ENCODE measurements at places on chromosomes 11 and 22.

DNA sequence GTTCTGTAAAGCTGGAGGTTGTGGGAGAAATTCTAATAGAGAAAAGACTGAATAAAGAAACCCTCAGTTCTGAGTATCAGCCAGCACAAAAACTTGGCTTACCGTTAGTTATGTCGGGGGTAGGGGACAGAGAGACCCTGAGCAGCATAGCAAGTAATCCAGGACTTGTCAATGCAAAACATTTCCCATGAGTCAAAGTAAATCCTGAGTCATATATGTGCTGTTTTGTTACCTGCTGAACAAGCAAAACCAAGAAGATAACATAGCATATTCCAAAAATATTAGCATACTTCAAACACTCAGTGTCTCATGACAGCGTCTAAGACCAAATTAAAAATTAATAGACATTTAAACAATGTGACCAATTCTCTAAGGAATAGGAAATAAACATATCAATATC, 75.1 kb upstream of the LUZP2 start:
- no peak for DNase-seq

- DNase-seq: no peak
Observed at GRCh38 chr11:10026514-10026913, 267.5 kb downstream of the SBF2 start.

DNA sequence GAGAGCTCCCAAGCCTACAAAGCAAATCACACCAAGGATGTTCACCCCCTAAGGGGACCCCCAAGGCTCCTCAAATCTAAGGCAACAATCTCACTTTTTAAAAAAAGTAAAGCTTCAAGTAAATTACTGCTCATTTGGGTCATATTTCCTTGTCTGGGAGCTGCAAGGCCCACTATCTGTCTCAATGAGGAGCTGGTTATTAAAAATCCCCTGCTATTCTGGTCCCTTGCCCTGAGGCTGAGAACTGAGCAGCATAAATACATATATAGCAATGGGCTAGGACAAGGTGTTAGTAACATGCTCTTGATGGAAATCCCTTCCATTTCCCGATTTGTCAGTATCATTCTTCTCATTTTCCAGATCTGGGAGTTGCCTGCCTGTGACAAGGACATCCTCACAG, 119.2 kb downstream of the ETS1 start:
- no peak for DNase-seq

DNA sequence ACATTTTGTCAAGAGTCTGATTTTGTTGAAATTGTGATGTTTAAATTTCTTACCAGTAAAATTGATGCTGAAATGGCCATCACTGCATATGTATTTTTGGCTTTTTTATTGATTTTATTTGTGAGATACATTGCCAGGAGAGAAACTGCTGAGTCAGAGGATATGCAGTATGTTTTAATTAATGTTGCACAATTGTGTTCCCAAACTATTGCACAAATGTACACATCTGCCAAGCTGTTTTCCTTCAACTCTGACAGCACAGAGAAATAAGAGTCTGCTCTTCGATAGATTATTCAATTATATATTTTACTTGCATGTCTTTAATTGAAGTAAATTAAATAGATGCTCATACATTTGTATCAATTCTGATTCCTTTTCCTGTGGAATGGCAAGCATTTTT, 640.2 kb upstream of the LUZP2 start:
- DNase-seq: no peak

- DNase-seq: no peak
Observed at GRCh38 chr11:2301631-2302305, at the start of the genes C11orf21 and TSPAN32. TSS of gene C11orf21 (minus strand) at chr11:2301918. CDS start at chr11:2301808, 110 bp downstream. TSS of gene TSPAN32 (plus strand) at chr11:2302013. CDS start at chr11:2302150, 137 bp downstream.

DNA sequence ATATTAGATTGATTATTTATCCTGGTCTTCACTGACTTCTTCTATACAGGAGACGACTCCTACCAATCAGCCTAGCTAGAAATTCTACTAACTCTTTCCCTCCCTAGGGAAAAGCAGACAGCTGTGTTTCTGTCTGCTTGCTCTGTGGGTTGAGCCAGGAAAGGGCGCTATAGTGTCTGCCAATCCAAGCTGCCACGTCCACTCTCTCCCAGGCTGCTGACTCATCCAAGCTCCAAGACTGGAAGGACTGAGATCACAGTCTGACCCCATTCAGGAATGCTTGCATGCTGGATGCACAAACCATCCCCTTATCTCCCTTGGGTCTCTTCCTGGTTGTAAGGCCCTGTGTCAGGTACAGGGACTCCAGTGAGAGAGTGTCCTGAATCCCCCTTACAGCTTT, 955.6 kb downstream of the OPCML start:
- no peak for DNase-seq

DNA sequence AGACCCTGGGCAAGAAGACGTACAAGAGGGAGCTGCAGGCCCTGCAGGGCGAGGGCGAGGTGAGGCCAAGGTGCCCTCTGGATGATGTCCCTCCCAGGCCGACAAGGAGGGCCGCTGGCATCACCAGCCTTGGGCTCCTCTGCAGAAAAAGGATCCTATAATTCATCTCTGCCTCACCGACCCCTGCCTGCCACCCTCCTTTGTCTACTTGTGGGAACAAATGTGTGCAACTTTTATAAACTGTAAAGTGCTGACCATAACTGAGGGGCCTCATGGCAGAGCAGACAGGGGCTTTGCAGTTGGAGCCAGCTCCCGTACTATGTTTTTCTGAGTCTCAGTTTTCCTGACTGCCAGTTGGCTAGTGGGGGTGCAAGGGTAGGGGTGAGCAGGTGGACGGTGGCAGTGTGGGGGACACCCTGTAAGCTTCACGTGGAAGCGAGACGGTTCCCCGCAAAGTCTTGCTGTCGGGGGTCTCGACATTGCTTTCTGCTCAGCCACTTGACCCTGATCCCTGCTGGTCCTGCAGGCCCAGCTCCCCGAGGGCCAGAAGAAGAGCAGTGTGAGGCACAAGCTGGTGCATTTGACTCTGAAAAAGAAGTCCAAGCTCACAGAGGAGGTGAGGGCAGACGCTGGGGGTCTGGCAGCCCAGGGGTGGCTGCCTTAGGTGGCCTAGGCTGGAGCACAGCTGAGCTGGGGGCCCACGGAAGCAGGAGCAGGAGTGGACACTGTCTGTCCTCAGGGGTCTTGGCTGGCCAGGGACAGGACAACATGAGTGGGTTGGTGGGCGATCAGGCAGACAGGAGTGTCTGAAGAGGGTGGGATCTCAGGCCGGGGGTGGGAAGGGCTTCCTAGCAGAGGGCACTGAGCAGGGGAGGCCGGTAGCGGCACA, 54.7 kb downstream of the MYO7A start:
- no peak for DNase-seq

DNA sequence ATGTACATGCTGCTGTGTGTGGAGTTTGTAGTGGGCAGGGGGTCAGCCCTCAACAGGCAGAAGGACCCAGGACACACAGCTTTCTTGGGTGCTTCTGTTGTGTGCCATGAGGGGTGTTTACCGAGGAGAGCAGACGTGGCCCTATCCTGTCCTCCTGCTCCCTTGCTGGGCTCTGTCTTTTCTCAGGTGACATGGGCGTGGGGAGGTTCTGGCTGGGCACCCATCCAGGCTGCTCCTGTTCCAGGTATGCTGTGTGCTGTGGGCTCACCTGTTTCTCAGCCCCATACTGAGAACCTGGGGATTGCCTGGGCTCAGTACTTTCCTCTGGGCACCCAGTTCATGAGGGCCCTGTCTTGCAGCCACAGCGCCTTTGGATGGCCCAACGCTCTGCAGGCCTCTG, 23.3 kb downstream of the MICALL1 start:
- DNase-seq: no peak

DNA sequence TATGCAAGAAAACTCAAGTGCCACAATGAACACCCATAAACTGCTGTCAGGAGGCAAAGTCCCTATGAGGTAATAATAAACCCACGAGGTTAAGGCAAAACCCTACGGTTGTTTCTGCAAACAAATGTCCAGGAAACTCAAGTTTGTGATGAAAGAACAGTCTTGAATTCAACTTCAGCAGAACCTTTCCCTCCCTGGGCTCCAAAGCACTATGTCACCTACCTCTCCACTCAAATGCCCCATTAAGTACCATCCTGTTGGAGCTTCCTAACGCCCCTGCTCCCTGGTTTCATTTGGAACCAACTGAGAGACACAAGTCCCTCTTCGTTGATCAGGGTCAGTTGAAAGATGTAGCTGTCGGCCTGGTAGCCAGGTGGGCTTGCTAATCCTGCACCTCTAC, 2.6 kb upstream of the C11orf91 start:
- DNase-seq: no peak

GRCh38 chr11:31879681-31880080, 68.6 kb upstream of the PAX6 start:
- no peak for DNase-seq

DNA sequence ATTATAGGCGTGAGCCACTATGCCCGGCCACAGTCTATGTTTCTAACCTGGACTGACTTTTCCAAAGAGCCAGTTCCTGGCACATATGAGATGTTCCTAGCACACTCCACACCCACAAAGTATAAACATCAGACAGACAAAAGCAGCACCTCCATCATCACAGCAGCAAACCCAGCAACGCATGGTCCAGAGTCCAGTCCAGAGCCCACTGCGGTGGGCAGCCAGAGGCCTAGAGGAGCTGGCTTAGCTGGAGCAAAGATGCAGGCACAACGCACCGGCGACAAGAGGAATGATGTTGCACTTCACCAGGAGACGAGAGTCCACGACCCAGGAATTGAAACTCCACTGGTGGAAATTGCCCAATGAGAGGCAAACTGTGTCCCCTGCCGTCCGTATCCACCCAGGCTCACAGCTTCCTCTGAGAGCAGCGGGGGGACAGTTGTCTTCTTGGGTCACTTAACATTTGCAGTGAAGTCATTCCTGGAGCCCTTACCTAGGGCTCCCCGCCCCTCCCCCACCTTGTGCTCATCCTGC, 36.6 kb downstream of the RPS6KA4 start:
- DNase-seq: no peak

- no peak for DNase-seq
Observed at GRCh38 chr11:117107701-117108590, 9.7 kb upstream of the SIK3 start.

- DNase-seq: no peak
Observed at GRCh38 chr11:5504403-5504921, 5.3 kb downstream of the UBQLN3 start.

DNA sequence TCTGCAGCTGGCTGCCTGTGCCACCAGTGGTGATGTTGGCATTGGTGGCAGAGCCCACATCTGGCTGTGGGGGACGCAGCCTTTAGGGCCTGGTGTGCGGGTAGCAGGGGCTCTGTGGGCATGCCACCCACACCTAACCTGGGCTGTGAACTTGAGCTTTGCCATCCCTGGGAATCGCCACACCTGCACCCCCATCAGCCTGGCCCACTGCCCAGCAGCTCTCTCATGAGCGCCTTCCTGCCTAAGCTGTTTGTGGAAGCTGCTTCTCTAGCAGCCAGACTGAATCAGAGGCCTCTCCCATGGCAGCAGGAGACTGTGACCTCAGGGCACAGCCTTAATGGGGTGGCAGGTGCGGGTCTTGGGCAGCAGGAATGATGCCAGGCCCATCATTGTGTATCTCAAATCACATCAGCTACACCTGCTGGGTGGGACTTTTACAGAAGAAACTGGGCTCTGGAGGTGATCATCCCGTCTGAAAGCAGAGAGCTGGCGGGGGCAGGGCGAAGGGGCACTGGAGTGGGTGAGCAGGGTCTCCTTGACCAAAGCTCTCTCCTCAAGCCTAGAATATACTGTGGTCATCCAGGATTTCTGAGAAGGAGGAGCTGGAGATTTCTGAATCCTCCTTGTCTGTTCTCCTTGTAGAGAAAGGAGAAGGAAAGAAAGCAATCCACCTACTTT, 17.8 kb upstream of the CARS1 start:
- DNase-seq: no peak

- DNase-seq: no peak
Observed at GRCh38 chr11:34826384-34826726, 89.8 kb downstream of the APIP start.

- DNase-seq: no peak
Observed at GRCh38 chr11:16404781-16405285, 48.5 kb upstream of the SOX6 start.

GRCh38 chr11:12249590-12250260, 127.6 kb upstream of the PARVA start:
- DNase-seq: no peak

DNA sequence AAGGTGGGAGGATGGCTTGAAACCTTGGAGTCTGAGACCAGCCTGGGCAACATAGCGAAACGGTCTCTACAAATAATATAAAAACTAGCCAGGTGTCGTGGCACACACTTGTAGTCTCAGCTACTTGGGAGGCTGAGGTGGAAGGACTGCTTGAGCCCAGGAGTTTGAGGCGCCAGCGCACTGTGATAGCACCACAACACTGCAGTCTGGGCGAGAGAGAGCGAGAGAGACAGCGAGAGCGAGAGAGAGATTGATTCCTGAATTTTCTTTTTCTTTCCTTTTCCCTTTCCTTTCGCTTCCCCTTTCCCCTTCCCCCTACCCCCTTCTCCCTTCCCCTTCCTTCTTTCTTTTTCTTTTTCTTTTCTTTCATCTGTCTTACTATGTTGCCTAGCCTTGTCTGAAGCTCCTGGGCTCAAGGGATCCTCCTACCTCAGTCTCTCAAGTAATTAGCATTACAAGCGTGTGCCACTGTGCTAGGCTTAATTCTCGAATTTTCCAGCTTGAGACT, 162.4 kb upstream of the ZBED5 start:
- no peak for DNase-seq

- DNase-seq: no peak
Observed at GRCh38 chr11:76234021-76234415, 27.7 kb upstream of the WNT11 start.

GRCh38 chr11:59186130-59186594, 14.2 kb downstream of the DTX4 start:
- peak; percentile 80 for DNase-seq

- no peak for DNase-seq
Observed at GRCh38 chr11:72139500-72139899, 4.0 kb downstream of the FOLR3 start.

DNA sequence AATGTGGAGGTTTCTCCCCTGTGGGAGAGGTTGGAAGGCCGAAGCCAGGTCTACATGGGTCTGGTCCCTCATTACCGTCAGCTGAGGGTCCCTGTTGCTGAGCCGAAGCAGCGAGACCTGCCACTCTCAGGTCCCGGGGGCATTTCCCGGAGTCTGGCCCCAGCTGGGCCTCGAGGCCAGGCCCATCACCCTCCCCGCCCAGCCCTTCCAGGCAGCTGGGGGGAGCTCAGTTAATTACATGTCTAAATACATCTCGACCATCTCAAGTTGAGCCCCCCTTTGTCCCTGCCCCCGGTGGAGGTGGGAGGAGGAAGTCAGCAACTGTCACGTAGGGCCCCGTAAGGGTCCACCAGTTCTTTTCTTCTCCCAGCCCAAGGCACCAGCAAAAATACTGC, 3.6 kb downstream of the CDKN1C start:
- no peak for DNase-seq

DNA sequence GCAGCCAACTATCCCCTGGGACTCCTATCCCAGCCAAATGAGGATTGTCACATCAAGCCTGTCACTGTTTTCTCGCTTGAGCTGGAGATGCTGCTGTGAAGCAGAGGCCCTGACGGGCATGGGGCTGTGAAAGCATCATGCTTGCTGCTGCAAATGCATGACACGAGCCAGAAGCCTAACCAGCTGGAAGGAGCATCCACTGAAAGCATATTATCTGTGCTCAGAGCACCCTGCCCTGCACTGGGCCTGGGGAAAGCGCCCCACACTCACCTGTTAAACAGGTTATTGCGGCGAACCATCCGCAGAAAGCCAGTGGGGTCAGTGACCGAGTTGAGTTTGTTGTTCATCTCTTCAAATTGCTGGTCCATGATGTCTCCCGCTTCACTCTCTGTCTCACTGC, 110.9 kb upstream of the PITPNB start:
- no peak for DNase-seq

- DNase-seq: no peak
Observed at GRCh38 chr11:33633251-33634003, 67.2 kb downstream of the C11orf91 start.
